A549 treated with AZD2906 at 1 μM for 4 hours (cell line): ENCODE measurements at places on chromosomes 11 and 22. TPM values are rescaled to one million over a fixed set of nuclear protein-coding genes. Genes with fewer than 3 reads are reported as not detected.

Gene APOA1
- total RNA-seq = 0.14 to 0.65 TPM (median 0.36 TPM) in 5 replicates

Gene DEUP1
- not detected in 5 replicates for total RNA-seq

Gene TCN1
- 0.24 to 0.63 TPM (median 0.25 TPM) in 5 replicates for total RNA-seq

Gene CD3G
- total RNA-seq = not detected in 5 replicates

Gene CHRM4
- 0.41 to 0.61 TPM (median 0.49 TPM) in 5 replicates for total RNA-seq

Gene THY1
- total RNA-seq = 13.3 to 23.6 TPM (median 16.1 TPM) in 5 replicates

Gene PKP3
- 30.1 to 40.1 TPM (median 38.2 TPM) in 5 replicates for total RNA-seq

Gene IGLL1
- not detected in 5 replicates for total RNA-seq

Gene TMEM86A
- 0.18 to 0.38 TPM (median 0.32 TPM) in 5 replicates for total RNA-seq

Gene OR5A1
- total RNA-seq = not detected in 5 replicates

Gene BATF2
- 0.58 to 0.79 TPM (median 0.63 TPM) in 5 replicates for total RNA-seq

Gene MRGPRX4
- total RNA-seq = not detected in 5 replicates

Gene MISFA
- total RNA-seq = 1.4 to 2.6 TPM (median 1.6 TPM) in 5 replicates

Gene FIBIN
- 0.02 TPM in 1 of 5 replicates, not detected in the others for total RNA-seq

Gene POU2AF3
- 1.0 to 1.8 TPM (median 1.4 TPM) in 5 replicates for total RNA-seq

Gene DEPDC7
- total RNA-seq = 6.0 to 6.9 TPM (median 6.8 TPM) in 5 replicates

Gene OR4D5
- not detected in 5 replicates for total RNA-seq

Gene SCN4B
- 0.01 to 0.05 TPM (median 0.04 TPM) in 4 of 5 replicates, not detected in the other for total RNA-seq

Gene SAA1
- 2.5 to 4.1 TPM (median 3.3 TPM) in 5 replicates for total RNA-seq

Gene KLHL22
- total RNA-seq = 8.8 to 11.2 TPM (median 10.3 TPM) in 5 replicates

Gene MS4A2
- not detected in 5 replicates for total RNA-seq

Gene DNAJB13
- total RNA-seq = 0.56 to 1.00 TPM (median 0.74 TPM) in 5 replicates

Gene MS4A15
- 0.06 TPM in 1 of 5 replicates, not detected in the others for total RNA-seq

Gene SCYL1
- 47.8 to 62.4 TPM (median 58.2 TPM) in 5 replicates for total RNA-seq

Gene CRYAB
- total RNA-seq = 12.8 to 27.1 TPM (median 15.4 TPM) in 5 replicates

Gene KRTAP5-7
- not detected in 5 replicates for total RNA-seq

Gene SOX6
- 0.01 to 0.15 TPM (median 0.07 TPM) in 5 replicates for total RNA-seq

Gene SLC15A3
- total RNA-seq = not detected in 5 replicates

Gene KCNK4
- total RNA-seq = 0.07 to 0.14 TPM in 2 of 5 replicates, not detected in the others

Gene KIRREL3
- 9.0 to 11.2 TPM (median 10.4 TPM) in 5 replicates for total RNA-seq

Gene MRGPRX3
- 0.06 to 0.07 TPM in 2 of 5 replicates, not detected in the others for total RNA-seq

Gene SLC22A6
- not detected in 5 replicates for total RNA-seq

Gene CHST1
- 0.95 to 1.9 TPM (median 1.5 TPM) in 5 replicates for total RNA-seq

Gene TNNT3
- 0.10 to 0.26 TPM (median 0.11 TPM) in 3 of 5 replicates, not detected in the others for total RNA-seq
